ENCODE measurements at places on chromosomes 3 and 15.

- no peak for DNase-seq
Observed at GRCh38 chr3:113668015-113668414, 28.4 kb downstream of the USF3 start.

DNA sequence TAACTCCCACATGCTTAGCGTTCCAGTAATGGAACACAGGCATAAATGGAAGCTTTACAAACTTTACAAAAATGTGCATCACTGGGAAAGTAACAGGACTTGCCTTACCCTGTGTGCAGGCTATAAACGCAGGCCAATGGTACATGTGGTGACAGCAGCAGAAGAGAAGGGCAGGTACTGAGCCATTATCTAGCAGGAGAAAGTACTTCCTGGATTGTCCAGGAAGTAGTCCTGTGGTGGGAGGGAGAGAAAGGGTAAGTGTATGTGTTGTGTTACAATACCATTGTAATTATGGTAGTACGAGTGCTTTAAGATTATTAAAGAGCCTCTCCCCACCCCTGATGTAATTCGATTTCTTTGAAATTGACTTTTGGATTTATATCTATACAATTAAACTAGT lies 5.3 kb downstream of the ATP1B3 start:
- no peak for DNase-seq

GRCh38 chr15:70008697-70009290 lies 88.9 kb downstream of the TLE3 start:
- no peak for DNase-seq

DNA sequence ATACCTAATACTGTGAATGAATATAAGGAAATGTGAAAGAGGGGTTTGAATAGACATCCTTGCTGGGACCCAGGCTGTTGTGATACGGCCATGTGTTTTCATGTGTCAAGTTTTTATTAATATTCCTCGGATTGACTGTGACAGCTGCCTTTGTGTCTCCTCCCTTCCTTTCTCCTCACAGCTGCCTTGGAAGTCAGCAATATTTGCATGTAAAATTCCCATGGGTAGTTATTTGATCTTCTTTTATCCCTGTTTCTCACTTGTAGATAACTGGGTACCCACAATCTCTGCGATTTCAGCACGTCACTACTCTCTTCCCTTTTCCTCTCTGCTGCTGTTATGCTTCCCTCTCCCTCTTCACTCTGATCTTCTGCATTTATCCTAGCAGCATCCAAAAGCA lies 9.4 kb downstream of the GPR156 start:
- DNase-seq = no peak

DNA sequence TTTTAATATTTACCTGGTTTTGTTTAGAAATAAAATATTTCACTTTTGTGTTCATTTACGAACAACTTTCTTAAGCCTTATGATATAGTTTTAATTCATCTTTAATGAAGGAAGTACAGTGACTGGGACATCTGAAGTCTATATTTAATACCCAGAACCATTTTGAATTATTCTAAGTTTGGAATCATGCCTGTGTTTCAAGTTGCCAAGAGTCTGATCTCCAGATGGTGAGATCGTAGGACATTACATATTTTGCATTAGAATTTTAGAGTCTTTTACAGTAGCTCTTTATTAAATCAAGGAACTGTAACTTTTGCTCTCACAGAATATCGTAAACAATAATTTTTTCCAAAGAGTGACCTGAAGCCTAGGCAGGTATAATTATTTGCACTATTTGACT lies 420.7 kb downstream of the SI start:
- no peak for DNase-seq

DNA sequence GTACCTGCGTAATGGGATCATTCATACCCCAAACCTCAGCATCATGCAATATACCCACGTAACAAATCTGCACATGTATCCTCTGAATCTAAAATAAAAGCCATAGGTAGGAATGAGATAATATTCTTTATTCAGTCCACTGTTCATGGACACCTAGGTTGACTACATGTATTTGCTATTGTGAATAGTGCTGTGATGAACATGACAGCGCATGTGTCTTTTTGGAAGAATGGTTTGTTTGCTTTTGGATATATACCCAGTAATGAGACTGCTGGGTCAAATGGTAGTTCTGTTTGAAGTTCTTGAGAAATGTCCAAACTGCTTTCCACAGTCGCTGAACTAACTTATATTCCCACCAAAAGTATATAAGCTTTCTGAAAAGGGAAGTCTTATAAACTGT lies 117.9 kb upstream of the FAM3D start:
- DNase-seq = no peak

DNA sequence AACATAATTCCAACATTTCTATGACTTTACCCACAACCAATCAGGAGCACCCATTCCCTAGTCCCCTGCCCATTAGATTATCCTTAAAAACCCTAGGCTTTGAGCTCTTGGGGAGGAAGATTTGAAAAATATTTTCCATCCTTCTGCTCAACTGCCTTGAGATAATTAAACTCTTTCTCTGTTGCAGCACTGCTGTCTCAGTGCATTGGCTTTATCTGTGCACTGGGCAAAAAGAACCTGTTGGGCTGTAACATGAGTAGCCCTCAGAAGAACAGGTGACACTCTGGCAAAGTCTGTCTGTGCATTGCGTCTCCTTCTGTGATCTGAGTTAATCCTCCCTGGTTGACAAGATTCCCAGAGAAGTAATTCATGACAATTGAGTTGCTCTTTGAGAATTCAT lies 83.9 kb downstream of the ZMAT3 start:
- DNase-seq = no peak

DNA sequence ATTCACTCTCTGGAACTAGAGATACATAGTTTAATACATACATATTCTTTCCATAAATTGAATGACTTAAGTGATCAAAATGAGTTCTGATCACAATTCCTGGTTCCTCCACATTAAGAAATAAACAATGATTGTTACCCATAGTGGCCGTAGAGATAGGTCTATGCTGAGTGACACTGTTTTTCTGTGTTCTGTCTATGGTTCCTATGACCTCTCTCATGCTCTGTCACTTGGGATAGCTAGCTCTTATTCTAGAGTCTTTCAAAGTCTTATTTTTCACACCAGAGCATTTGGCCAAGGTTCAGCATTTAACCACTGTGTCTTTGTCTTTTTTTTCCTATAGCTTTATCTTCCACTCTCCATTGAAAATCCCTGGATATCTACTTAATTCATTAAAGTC lies 132.4 kb downstream of the GOLGA6L6 start:
- no peak for DNase-seq

DNA sequence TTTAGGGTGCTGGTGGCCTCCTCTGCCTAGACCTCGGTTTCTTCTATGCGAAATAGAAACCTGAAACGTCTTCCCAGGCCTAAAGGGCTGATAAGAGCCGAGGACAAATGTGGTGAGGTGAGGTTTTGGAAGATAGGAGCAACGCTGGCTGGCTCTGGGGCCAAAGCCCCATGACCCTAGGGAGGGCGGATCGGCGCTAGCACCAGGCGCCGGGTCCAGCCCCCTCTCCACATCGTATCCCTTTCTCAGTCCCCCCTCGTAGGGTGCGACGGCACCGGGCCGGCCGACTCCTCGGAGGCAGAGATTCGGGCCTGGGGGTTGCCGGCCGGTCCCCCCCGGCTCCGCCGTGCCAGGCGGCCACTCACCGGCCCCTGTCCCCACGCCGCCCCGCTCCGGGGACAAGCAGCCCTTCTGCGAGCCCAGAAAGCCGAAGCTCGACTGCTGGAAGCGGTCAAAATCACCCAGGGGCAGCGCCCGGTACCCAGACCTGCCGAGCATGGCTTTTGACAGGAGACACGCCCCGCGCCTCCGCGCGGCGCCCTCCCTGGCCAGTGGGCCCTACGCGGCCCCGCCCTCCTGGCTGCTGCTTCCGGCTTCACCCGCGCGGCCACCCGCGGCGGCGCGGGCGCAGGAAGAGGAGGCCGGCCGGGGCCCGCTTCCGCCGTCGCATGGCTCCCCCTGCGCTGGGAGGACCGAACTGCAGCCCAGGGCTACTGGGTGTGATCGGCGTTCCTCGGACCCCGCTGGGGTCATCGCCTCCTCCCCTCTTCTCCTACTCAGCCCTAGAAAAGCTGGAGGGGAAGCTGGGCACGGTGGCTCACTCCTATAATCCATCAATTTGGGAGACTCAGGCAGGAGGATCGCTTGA lies at the start of gene STOML1:
TSS of gene STOML1 (minus strand) at position 570 of the 868 bp plus-strand sequence. CDS start at position 498, 72 bp downstream.
- DNase-seq = peak; percentile 93

DNA sequence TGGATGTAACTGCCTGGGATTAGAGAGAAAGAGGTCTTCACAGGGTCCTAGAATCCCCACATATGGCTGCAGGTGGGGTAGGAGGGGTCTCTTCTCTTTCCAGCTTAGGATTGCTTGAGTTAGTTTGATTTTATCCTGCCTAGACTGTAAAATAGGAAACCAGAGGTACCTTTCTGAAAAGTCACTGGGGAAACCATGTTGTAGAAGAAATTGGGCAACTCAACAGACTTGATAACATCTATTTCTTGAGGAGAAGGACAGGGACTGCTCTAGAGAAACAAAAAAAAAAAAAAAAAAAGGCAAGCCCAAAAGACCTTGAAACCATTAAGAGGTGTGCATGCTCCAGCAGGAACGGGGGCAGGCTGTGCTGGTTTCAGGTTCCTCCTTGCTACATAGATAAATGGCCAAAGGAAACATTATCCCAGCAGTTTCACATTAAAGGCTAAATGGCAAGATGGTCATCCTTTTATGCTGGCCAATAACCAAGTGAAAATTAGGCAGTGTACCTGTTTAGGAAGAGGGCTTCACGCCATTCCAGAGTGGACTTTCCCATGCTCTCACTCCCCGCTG lies 116.1 kb downstream of the ALDH1A2 start:
- DNase-seq = no peak

- no peak for DNase-seq
Observed at GRCh38 chr3:174333640-174334039, 525.5 kb upstream of the NAALADL2 start.

DNA sequence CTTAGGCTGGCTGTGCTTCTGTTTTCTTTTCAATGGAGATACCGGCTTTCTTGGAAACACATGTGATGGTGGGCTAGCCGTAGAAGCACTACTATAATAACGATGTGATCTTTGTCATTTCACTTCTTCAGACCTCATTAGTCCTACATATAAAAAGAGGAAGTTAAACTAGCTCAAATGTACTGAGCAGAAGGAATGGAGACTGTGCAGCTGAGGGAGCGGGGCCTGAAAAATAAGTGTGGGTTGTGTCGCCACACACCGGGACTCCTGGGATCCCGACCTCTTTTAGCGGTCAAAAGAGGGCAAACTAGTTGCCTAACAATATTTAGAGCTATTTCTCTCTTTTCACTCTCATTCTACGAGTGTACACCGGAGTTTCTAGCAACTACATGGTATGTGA lies 1.0 kb upstream of the RNF7 start:
- DNase-seq = no peak

DNA sequence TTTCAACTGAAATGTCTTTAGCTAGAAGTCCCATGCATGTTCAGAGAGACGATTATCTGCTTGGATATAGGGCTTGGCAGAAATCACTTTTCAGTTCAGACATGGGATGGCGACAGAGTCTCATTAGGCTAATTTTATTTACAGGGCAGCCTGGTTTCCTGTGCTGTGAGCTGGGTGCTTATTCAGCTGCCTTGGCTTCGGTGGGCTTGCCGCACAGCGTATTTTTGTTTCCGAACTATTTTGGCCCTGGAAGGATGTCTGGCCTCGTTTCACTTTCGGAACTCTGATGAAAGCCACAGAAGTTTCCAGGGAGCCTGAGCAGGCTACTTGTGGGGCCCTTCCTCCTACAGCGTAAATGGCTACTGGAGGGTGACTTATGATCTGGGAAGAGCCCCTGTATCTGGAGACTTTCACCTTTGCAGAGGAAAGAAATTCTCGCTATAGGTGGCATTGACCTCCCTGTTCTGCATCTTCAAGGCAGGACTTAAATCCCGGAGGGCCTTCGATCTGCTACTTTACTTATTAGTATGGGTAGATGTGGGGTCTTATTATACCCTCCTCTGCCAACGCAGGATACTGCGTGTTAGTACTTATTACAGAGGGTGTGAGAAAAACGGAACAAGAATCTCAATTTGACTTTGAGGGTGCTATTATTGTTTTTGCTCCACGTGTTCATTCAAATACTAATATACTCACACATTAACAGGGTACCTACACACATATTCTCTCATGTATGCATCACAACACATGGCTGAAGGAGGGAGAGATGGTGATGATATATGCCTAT lies 364.0 kb upstream of the RBMS3 start:
- no peak for DNase-seq

GRCh38 chr3:42153039-42153438 lies 61.9 kb downstream of the TRAK1 start:
- DNase-seq = no peak

DNA sequence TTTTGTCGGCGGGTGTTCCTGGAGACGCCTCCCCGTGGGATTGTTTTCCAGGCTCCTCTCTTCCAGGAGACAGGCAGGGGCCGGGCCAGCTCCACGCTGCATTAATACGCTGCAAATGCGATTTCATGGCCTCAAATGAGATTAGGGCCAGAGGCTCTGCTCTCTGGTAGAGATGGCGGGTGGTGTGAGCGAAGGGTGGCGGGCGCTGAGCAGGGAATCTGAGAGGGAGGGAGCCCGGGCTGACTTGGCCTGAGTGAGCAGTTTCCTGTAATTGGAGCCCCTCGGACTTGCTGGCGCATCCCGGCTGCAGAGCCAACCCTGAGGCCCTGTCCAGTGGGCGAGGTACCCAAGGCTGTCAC lies 7.4 kb upstream of the CCDC33 start:
- no peak for DNase-seq

DNA sequence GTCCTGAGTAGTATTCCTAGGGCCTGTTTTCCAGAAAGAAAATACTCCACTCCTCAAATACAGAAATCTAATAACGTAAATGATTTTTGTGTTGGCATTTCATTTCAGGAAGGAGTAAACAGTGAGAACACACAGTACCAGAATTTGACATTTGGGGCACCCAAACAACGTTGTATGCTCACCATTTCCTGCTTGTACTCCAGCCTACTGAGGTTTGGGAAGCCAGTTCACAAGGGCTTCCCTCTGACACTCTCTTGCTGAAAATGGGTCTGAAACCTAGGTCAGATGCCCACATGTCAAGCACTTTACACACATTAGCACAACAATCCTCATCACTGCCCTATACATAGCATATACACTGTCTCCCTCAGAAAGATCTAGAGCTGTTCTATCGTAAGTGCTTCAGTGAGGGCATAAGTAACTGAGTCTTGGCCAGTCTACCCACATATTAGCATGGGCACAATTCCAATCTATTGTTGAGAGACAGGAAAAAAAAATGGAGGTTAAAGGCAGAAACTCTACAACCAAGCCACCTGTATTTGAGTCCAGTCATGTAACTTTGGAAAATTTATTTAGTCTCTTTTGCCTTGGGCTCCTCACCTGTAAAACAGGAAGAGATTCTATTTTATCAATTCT lies 43.5 kb upstream of the RSL24D1 start:
- no peak for DNase-seq
